ENCODE measurements at places on chromosomes 1 and 21. TPM values are rescaled to one million over a fixed set of nuclear protein-coding genes. Genes with fewer than 3 reads are reported as not detected.

GRCh38 chr1:161388639-161389038 lies 21.0 kb upstream of the CFAP126 start:
- H3K36me3 ChIP-seq, result no peaks in the 10 kb centered on the region
- H3K4me3 ChIP-seq, result no peak overlapping the region
- no peaks in the 10 kb centered on the region for H3K27me3 ChIP-seq
- H3K4me1 ChIP-seq, result no peaks in the 10 kb centered on the region

The BRINP2 gene
- 0.20 TPM for total RNA-seq

DNA sequence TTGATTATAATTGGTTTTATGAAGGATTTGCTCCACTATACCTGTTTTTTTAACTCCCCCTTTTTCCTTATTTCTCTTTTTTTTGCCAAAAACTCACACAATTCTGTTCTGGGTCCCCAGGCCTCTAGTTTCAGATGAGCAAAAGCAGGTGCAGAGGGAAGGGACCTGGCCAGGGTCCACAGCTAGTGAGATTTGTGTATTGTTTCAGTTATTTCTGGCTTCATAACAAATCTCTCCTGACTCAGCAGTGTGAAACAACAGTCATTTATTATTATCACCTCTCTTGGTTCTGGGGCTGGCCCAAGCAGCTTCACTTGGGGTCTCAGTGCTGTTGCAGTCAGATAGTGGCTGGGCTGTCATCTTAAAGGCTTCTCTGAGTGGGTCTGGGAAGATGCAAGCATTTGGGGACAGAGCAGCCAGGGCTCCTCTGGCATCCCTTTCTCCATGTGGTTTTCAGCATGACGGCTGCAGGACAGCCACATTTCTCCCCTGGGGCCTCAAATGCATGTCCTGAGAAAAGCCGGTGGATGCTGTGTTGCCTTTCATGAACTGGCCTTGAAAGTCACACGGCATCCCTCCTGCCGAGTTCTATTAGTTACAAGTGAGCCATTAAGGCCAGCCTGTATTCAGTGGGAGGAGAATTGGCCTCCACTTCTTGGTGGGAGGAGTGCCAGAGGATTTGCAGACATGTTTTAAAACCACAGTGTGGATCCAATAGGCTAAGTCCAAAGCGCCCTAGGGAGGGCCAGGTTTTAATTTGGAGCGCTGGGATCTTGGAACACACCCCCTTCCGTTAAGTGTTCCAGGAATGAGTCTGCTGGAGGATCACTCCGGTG lies 137.1 kb downstream of the CAMTA1 start:
- H3K27me3 ChIP-seq, result no peaks in the 10 kb centered on the region
- H3K27ac ChIP-seq, result no peak overlapping the region
- peak; percentile 70 for DNase-seq
- H3K36me3 ChIP-seq, result no peaks in the 10 kb centered on the region

DNA sequence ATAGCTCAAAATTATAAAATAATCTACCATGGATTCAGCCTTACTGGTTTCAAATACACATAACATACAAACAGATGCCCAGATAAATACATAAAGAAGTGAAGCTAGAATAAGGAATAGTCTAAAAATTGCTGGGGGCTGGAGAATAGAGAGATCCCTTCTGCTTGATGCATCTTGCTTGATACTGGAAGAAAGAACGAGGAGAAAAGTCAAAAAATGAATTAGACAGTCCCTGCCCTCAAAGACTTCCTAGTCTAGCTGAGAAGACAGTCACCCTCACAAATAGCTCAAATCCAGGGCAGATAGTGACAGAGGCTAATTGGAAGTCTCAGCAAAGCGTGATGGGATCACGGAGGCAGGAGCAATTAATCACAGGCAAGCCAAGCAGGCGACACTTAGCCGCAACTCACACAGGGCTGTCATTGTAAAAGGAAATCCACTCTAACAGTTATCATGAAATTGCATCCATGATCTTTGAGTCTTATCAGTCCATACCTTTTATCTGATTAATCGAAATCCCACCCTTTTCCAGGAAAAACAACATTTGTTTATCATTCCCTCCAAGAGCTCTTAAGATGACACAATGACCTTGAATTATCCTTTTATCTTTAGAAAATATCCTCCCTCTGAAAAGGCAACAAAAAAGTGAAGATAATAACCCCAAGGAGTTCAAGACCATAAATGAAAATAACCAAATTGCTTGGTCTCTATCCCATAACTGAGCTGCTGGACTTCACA lies 59.7 kb upstream of the TIAM1 start:
- H3K27me3 ChIP-seq, result no peaks in the 10 kb centered on the region
- H3K36me3 ChIP-seq, result no peaks in the 10 kb centered on the region
- peaks cover 2% of the 10 kb centered on the region for H3K4me1 ChIP-seq
- no peak overlapping the region for H3K27ac ChIP-seq
- H3K4me3 ChIP-seq, result no peak overlapping the region

DNA sequence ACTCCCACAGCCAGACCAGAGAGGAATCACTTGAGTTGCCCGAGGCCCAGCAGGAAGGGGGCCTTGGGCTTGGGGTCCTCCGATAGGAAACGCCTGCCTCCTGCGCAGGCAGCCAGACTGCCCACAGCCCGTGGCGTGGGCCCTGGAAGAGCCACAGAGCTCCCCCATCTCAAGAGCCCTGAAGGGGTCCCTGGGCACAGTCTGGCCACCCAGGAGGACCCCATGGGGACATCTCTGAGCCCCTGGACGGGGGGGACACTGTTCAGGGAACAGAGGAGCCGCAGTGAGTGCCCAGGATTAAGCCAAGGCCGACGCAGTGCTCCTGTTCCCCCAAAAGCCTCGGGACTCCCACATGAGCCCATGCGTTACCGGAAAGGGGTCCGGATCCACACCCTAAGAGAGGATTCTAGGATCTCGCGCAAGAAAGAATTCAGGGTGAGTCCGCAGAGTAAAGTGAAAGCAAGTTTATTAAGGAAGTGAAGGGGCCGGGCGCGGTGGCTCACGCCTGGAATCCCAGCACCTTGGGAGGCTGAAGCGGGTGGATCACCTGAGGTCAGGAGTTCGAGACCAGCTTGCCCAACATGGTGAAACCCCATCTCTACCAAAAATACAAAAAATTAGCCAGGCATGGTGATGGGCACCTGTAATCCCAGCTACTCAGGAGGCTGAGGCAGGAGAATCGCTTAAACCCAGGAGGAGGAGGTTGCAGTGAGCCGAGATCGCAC lies 38.1 kb upstream of the LBR start:
- no peak overlapping the region for H3K4me3 ChIP-seq
- no peak overlapping the region for H3K27ac ChIP-seq
- DNase-seq, result no peak
- no peaks in the 10 kb centered on the region for H3K36me3 ChIP-seq
- no peaks in the 10 kb centered on the region for H3K27me3 ChIP-seq

The HES2 gene
- total RNA-seq, result not detected

The DMBX1 gene
- not detected for total RNA-seq

GRCh38 chr1:159000625-159001024 lies 9.1 kb upstream of the IFI16 start:
- H3K27ac ChIP-seq, result no peak overlapping the region
- DNase-seq, result peak; percentile 94
- peak overlapping the region; percentile 57 for H3K4me3 ChIP-seq
- H3K36me3 ChIP-seq, result no peaks in the 10 kb centered on the region
- peaks cover 2% of the 10 kb centered on the region for H3K4me1 ChIP-seq

The TNNI3K gene
- 1.4 TPM for total RNA-seq

DNA sequence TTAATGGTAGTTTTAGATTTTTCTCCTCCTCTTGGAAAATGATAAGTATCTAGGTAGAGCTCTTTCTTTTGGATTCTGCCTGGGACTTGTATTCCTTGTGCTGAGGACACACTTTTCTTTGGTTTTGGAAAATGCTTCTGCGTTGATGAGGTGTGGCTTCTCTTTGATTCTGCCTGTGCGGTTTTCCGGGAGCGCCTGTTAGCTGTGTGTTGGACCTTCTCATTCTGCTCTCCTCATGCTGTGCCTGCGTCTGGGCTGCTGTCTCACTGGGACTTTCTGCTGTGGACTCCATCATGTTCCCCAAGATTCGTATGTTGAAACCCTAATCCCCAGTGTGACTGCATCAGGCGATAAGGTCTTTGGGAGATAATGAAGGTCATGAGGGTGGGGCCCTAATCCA lies 21.0 kb downstream of the C1orf174 start:
- H3K4me1 ChIP-seq, result no peaks in the 10 kb centered on the region
- H3K27me3 ChIP-seq, result no peaks in the 10 kb centered on the region
- no peak overlapping the region for H3K27ac ChIP-seq

DNA sequence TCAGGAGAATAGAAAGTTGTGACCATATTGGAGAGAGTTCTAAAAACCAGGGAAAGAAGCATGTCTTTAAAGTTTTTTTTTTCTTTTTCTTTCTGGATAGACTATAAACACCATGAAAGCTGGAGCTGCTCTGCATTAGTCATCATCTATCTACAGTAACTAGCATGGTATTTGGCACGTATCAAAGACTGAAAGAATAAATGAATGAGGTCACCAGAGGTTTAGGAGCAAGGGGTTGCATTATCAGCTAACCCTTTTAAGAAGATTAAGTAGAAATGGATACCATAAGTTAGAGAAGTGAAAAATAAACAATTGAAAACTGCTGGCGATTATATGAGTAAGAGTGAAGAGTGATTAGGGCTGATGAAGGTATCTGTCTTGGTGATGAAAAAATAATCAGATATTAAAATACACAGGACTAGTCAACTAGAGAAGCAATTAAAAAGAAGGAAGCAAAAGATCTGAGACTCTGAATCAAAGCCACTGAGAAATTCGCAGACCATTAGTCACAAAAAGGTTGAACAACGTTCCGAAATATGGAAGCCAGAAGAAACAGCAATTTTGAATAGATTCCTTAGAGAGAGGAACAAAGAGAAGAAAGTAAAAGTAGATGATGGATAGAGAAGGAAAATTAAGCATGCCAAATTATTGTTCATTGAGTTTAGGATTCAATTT lies 536.4 kb downstream of the DPYD start:
- H3K27ac ChIP-seq, result no peak overlapping the region
- no peaks in the 10 kb centered on the region for H3K4me1 ChIP-seq
- no peaks in the 10 kb centered on the region for H3K27me3 ChIP-seq
- H3K4me3 ChIP-seq, result no peak overlapping the region
- DNase-seq, result no peak

DNA sequence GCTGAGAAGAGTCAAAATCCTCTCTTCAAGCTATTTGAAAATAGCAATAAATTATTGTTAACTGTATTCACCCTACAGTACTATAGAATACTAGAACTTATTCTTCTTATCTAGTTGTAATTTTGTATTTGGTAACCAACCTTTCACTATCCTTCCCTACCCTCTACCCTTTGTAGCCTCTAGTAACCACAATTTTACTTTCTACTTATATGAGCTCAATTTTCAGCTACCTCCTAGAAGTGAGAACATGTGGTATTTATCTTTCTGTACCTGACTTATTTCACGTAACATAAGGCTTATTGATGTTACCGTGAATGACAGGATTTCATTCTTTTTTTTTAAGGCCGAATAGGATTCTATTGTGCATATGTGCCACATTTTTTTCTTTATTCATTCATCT lies 30.0 kb downstream of the ZC3H11B start:
- H3K4me3 ChIP-seq, result no peak overlapping the region
- H3K27ac ChIP-seq, result no peak overlapping the region
- no peaks in the 10 kb centered on the region for H3K4me1 ChIP-seq

DNA sequence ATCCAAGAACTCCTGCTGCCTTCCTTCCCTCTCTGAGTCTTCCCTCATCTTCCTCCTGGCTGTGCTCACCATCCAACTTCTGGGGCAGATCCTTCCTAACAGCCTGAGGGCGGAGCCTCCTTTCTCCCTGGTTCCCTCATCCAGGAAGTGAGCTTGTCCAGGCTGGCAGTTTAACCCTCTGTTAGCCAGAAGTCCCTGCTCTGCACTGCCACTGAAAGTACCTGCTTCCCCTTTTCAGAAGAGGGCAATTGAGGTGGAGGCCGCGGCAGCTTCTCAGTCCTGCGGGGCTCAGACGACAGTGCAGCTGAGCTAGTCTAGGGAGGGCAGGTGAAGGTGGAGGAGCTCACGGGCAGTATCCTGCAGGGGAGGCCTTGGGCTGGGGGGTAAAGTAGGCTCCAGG lies 149.1 kb downstream of the FCRL5 start:
- no peaks in the 10 kb centered on the region for H3K36me3 ChIP-seq
- DNase-seq, result no peak
- no peak overlapping the region for H3K27ac ChIP-seq
- H3K27me3 ChIP-seq, result no peaks in the 10 kb centered on the region
- H3K4me3 ChIP-seq, result no peak overlapping the region

DNA sequence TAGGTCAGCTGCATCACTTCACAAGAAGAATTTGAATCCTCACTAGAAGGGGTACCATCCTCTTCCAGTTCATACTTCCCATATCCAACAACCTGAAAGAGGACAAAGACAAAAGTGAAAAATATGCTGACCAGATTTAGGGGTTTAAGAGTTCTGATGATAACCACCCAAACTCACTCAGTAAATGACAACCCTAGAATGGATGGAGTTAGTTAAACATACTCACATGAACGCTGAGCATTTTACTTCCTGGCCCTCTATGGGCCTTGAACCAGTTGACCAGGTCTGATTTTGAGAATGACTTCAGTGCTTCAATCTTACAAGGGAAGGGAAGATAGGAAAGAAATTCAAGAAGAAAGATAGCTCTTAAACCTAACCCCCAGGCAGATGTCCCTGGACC lies 89.2 kb downstream of the NRDC start:
- H3K27me3 ChIP-seq, result no peaks in the 10 kb centered on the region
- H3K36me3 ChIP-seq, result no peaks in the 10 kb centered on the region
- no peak overlapping the region for H3K4me3 ChIP-seq
- peaks cover 5% of the 10 kb centered on the region for H3K4me1 ChIP-seq
- DNase-seq, result no peak
- no peak overlapping the region for H3K27ac ChIP-seq

The SV2A gene
- 3.2 TPM for total RNA-seq

The GBP6 gene
- total RNA-seq, result 0.23 TPM

GRCh38 chr1:76682138-76682537 lies 185.1 kb upstream of the ST6GALNAC5 start:
- no peak overlapping the region for H3K4me3 ChIP-seq
- H3K27ac ChIP-seq, result no peak overlapping the region
- H3K4me1 ChIP-seq, result no peaks in the 10 kb centered on the region
- no peaks in the 10 kb centered on the region for H3K36me3 ChIP-seq
- H3K27me3 ChIP-seq, result no peaks in the 10 kb centered on the region

DNA sequence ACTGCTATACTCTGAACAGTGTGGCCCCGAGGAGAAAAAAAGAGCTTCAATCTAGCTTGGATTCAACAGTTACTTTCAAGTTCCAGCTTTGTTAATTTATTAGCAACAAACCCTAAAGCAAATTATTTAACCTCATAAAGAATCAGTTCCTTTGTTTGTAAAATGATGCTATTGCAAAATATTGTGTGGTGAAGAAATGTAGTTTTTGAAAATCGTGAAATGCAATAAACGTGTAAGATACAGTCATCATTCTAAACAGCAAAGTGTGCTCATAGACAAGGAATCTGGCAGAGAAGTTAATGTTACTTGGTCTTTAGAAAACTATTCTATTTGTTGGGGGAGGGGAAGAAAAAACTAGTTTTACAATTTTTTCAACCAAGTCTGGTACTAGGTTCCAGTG lies 297.6 kb upstream of the ADGRL4 start:
- H3K27ac ChIP-seq, result no peak overlapping the region
- H3K4me3 ChIP-seq, result no peak overlapping the region
- no peak for DNase-seq
- H3K36me3 ChIP-seq, result no peaks in the 10 kb centered on the region

GRCh38 chr1:3073489-3074296 lies 4.7 kb downstream of the PRDM16 start:
- H3K4me3 ChIP-seq, result no peak overlapping the region
- H3K4me1 ChIP-seq, result peaks cover 3% of the 10 kb centered on the region
- no peaks in the 10 kb centered on the region for H3K36me3 ChIP-seq
- H3K27me3 ChIP-seq, result no peaks in the 10 kb centered on the region
- no peak for DNase-seq

All from ovary (tissue), 10 donors.